Inflammatory macrophage treated with lipopolysaccharide for 1 hour (primary cell): ENCODE measurements at places on chromosomes 12 and 14.

DNA sequence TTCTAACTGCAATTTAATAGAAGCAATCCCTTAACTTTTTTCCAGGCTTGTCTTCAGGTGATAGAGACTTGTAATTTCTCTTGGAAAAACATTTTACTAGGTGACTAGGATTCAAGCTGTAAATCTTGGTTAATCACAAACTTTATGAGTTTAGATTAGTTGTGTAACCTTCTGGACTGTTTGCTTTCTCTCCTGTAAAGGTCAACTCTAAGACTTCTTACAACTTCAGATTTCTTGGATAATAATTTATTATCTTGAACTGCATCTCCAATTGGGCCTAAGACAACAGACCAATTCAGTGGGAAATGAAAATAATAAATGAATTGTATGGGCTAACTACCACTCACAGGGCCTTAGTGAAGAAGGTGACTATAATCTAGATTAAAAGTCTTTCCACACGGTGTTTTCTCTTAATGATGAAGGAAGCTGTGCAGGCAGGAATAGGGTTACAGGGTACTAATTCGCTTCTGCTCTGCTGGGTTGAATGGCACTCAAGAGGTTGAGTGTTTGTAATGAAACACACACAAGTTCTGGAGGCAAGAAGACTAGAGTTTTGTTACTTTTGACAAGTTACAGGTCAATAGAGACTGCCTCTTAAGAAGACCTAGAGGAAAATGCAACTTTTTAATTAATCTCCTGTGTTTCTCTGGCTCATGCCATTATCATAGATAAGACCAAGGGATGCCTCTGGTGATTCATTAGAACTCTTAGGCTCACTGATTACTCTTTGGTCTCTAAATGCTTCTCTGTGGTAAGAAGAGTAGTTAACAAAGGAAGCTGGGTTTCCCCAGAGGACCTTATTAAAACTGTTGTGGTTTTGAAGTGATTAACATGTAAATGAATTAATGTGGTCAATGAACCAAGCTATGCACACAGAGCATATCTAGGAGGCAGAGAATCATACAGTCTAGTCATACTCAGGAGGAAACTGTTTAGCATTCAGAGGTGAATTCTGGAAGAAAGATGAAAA is 30.0 kb upstream of the OR4E1 start:
- DNase-seq = no peak

DNA sequence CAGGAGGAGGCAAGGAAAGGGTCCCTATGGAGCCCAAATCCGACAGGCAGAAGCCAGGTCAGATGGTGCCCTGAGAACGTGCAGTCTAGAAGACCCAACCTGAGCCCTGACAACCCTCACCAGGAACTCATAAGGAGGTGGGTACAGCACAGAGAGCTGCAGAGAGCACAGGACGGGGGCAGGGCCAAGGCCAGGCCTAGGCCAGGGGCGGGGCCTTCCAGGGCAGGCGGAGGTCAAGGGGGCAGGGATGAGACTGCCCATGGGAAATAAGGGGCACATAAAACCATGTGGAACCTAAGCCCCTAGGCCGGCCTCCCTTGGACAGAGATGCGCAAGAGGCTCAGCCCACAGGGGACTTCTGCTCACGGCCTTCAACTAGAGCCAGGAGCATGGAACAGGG is 45.1 kb downstream of the SSH1 start:
- DNase-seq = no peak

GRCh38 chr12:118866346-118866745 is 115.0 kb upstream of the SRRM4 start:
- DNase-seq = no peak

- DNase-seq = no peak
Measured at GRCh38 chr12:132501204-132501940, 11.4 kb downstream of the FBRSL1 start.

GRCh38 chr14:99156090-99156425 is 115.9 kb downstream of the BCL11B start:
- DNase-seq = no peak

DNA sequence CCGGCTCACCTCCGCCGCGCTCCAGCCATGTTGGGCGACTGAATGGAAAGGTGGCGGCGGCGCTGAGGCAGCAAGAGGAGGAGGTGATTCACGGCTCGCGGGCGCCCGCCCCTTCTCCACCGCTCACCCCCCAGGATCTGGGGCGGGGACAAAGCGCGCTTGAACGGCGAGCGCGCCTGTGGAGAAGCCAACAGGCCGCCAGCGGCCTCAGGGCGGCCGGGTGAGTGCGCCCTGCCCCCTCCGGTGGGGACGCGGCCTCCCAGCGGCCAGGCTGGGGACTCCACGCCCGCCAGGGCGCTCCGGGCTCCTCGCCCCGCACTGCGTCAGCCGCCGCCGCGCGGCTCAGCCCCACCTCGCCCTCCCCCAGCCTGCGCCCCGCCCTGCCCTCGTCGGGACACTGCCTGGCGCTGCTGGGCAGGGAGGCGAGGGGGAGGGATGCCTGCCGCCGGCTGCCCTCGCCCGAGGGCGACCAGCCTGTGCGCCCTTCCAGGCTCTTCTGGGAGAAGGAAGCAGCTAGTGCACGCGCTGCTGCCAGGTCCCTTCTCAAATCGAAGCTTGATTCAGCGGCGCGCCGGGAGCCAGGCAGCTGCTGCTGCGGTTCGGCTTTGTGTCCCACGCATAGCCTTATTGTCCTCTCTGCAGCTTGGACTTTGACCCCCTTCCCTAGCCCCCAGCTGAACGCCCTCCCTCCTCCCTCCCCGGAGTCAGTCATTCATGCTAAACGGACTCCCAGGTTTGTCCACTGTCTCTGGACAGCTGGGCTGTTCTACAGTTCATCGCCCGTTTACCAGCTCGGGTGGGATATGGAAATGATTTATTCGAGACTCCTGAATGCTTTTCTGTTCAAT is at the start of gene KIF21A:
Gene KIF21A, minus strand, starts transcription at position 40 of the 848 bp plus-strand sequence. CDS start 150 bp downstream, outside the sequence.
- peak; percentile 78 for DNase-seq

DNA sequence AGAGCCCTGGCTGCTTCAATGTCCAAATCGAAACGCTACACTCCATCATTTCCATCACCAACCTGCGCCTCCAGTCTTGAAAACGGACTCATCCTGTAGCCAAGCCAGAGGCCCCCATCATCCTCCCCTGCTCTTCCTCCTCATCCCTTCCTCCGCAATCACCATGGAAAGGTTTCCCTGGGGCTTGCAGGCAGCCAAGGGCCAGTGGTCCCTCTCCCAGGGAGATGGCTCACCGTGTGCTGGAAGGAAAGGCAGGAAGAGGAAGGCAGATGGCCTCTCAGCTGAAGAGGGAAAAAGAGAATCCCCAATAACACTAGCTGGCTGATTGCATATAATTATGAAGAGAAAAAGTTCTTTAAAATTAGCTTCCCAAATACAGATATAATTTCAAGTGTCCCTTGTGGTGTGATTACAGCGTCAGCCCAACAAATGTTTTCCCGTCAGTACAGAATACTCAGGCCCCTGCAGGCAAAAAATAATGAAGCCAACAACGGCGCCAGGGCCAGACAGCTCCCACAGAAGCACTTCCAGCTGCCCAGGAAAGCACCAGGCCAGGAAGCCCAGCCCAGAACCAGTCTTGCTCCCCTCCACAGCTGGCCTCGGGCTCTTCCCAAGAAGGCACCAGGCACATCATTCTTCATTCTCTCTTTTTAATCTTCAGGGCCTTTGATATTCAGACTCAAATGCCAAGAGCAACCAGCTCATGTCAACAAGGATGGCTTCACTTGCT is 24.7 kb downstream of the ITPK1 start:
- no peak for DNase-seq

DNA sequence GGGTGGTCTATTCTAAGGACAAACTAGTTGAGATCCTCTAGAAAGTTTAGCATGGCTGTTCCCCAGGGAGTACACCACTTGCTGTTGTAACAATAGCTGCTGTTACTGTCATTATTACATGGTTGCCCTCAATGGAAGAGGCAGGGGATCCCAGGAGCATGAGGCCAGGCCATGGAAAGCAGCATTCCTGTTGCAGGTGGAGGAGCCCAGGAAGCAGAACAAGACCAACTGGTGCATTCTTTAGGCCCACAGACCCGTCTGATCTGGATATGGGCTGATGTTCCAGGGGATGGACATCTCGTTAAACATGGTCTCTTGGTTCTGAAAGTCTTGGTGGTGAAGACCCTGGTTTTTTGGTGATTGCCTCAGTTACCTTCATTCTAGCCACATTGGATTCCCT is 109.2 kb upstream of the WSCD2 start:
- DNase-seq = no peak

DNA sequence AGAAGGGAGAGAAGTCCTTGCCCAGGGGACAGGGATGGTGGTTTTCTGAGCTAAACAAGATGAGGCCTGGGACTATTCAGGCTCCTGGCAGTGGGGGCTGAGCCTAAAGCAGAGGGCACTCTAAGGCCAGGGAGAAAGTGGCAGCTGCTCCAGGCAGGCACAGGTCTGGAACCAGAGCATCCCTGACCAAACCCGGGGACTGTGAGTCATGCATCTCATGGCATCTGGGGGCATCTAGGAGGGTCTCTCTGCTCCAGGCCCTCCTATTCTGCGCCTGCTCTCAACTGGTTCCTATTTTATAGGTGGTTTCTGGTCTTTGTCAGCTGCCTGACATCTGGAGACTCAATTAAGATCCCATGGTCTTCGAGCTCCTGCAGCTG is 11.6 kb downstream of the KRT7 start:
- no peak for DNase-seq

- no peak for DNase-seq
Measured at GRCh38 chr14:32932302-32932913, 6.3 kb upstream of the NPAS3 start.

DNA sequence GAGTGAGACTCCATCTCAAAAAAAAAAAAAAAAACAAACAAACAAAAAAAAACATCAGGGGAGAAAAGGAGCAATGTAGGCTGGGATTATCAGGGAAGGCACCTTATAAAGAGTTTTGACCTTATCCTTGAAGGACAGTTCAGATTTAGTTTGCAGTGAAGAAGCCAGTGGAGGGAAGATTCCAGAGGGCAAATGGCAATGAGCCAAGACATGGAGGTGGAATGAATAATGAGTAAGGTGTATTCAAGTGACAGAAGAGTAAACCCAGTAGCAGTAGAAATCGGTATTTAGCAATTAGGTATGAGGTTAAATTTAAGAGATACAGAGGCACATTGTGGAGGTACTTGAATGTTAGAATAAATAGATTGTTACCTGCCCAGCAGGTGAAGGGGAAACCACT is 2.2 kb upstream of the DUSP16 start:
- no peak for DNase-seq

GRCh38 chr12:101455685-101456084 is 19.5 kb upstream of the SPIC start:
- no peak for DNase-seq

GRCh38 chr12:119940897-119941296 is 48.1 kb upstream of the BICDL1 start:
- DNase-seq = no peak

- DNase-seq = no peak
Measured at GRCh38 chr12:76990716-76991115, 74.7 kb downstream of the E2F7 start.

DNA sequence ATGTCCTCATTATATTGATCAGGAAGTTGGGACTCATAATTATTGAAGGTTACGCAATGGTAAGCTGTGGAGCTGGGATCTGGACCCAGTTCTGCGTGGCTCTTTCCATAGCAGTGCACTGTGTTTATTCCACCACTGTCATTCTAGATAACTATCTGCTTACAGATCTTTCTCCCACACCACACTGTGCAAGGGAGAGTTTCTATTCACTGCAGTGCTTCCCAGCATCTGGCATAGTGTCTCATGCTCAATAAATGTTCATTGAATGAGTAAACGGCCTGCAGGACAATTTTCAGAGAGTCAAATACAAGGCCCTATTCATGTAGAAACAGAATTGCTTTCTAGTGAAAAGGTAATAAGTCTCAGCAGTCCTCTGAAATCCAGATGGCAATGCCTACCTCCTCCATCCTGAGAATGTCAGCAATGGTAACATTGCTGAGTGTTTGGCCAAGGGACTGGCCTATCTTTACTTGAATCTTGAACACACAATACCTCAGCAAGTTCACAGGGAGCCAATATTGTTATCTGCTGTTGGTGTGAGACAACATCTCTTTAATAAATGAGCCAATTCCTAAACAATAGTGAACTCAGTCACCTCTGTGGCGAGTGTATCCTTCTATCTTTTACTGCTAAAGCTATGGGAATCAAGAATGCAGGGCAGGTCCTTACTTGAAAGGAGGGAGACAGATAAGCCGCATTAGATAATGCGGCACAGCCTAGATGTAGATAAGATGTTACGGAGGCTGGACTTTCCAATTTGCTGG is 332.4 kb upstream of the PRICKLE1 start:
- no peak for DNase-seq

DNA sequence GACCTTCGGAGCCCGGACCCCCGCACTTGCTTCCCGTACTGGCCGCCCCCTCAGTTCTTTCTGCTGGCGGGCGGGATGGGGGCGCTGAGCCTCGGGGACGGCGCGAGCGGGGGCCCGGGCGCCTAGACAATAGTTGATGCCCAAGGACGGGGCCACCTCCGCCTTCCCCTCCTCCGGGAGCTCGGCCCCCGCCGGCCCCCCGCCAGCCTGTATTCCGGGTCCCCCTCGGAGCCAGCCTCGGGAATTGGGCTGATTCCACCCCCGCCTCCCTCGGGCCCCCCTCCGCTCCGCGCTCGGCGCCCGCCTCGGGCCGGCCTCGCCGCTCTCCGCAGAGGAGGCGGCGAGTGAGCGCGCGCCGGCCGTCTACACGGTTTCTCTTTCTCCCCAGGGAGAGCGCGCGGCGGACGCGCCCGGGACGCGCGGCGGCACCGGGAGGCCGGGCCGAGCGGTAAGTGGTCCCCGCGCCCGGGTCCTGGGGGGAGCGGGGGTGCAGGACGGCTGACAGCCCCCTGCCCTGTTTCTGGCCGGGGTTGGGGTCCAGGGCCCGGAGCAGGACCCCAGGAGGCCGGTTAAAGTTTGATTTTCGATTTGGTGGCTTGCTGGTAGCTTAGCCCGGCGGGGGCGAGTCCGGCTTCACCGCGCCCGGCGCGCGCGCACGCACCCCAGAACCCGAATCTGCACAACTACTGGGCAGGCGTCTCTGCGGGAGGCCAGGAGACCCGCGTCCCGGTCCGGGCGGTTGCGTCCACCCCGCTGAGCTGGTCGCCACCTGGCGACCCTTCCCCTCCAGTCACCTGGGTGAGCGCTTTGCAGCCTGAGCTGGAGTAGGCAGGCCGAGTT is 413.7 kb downstream of the PCNX1 start:
- peak; percentile 66 for DNase-seq

DNA sequence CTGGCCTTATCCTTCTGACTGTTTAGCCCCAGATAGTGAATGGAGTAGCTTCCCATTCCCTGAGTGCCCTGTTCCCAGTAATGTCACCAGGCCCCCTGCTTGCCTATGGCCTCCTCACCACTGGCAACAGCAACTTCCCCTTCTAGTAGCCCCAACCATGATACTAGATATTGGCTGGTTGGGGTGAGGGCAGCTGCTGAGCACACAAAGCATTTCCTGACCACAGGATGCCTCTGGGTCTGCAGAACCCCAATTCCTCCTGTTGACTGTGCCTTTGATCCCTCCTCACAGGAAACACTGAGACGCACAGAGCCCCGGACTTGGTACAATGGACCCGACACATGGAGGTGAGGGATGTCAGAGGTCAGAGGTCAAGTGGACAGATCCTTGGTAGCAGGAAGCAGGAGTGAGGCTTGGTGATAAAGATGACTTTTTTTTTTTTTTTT is 597 bp downstream of the SOAT2 start:
- DNase-seq = no peak

- peak; percentile 37 for DNase-seq
Measured at GRCh38 chr12:3897371-3897971, 24.3 kb upstream of the PARP11 start.
